ENCODE measurements at places on chromosomes 3 and 15. TPM values are rescaled to one million over a fixed set of nuclear protein-coding genes. Genes with fewer than 3 reads are reported as not detected.

TLNRD1 gene
- 24.0 TPM for total RNA-seq

FGD5 gene
- total RNA-seq: not detected

DUOX2 gene
- not detected for total RNA-seq

LXN gene
- 8.7 TPM for total RNA-seq

AMIGO3 gene
- 0.61 TPM for total RNA-seq

- no peak for DNase-seq
Observed at GRCh38 chr3:69531576-69532546, 146.0 kb upstream of the FRMD4B start.

GRCh38 chr3:32181796-32182195 is 56.7 kb upstream of the CMTM8 start:
- no peak for DNase-seq

GRCh38 chr3:31277582-31277981 is 255.1 kb upstream of the STT3B start:
- no peak for DNase-seq

DNA sequence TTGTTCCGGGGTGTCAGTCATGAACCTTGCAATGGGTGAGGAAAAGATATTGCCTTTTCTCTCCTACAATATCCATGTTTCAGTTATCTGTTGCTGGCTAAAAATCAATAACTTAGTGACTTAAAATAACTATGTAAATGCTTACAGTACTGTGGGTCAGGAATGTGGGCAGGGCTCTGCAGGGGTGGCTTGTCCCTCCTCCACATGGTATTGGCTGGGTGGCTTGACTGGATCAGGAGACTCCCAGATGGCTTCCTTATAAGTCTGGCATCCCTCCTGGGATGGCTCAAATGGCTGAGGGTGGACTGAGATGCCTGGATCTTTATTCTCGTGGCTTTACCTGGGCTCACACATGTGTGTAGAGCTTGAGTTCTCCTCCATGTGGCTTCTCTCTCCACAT is 47.5 kb downstream of the GTPBP8 start:
- no peak for DNase-seq

- no peak for DNase-seq
Observed at GRCh38 chr3:95750097-95750496, 1064.3 kb upstream of the EPHA6 start.

DNA sequence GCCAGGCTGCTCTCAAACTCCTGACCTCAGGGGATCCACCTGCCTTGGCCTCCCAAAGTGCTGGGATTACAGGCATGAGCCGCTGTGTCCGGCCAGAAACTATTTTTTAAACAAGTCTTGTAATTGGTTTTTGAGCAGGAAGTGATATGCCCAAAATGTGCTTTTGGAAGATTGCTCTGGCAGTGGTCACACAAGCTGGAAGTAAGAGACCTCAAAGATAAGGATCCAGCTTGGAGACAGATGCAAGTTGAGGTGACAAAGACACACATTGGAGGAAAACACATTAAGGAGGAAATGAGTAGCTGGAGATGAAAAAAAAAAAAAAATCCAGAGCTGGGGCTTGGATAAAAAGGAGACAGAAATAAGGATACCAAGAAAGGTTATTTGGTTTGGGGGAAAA is 6.3 kb downstream of the TM4SF18 start:
- DNase-seq: no peak

- no peak for DNase-seq
Observed at GRCh38 chr15:76465728-76466127, 129.2 kb downstream of the ISL2 start.

DNA sequence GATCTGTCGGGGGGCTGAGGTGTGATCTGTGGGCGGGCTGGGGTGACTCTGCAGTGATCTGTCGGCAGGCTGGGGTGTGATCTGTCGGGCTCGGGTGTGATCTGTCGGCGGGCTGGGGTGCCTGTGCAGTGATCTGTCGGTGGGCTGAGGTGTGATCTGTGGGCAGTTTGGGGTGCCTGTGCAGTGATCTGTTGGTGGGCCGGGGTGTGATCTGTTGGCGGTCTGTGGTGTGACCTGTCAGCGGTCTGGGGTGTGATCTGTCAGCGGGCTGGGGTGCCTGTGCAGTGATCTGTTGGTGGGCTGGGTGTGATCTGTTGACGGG is 205.1 kb downstream of the XXYLT1 start:
- DNase-seq: no peak

DNA sequence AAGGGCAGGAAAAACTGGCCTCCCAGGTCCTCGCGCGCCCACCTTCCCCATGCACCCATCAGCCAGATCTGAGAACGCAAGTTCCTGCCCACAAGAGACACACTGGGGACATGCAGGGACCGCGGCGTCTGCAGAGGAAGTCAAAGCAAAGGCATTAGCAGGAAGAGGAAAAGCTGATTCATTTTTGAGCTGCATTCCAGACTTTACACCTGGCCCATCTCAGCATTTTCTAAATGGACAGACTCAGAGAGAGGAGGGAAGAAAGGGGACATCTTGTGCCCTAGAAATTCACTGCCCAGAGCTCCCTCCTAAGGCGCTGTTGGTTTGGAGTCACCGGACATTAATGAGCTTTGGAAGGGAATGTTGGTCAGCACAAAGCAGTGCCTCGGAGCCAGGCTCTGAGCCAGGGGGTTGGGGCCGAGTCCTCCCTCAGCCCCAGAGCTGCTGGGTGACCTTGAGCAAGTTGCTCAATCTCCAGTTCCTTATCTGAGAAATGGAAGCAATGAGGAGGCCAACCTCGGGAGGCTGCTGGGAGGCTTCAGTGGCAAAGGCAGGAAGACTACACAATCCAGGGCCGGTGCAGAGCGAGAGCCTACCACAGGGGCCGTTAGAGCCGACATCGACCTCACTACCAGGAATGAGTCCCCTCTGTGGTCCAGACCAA is 150.5 kb upstream of the IQSEC1 start:
- DNase-seq: no peak

DNA sequence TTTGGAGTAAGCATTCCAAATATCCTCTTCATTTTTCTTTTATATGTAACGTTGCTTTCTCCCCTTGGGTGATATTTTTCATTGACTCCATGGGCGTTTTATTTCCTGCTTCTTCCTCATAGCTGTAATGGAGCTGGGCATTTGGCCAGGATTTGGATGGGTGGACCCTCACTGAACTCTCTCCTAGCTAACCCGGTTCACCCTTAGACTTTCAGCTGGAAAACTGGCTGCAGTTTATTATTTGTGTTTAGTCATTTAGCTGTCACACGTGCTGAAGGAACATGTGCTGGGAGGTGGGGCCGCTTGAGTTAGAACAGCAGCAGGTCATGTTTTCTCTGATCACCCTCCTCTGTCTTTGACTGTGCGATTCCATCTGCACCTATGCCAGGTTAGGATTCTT is 407.6 kb downstream of the ZIC1 start:
- DNase-seq: no peak

GRCh38 chr3:141391991-141392316 is 23.6 kb downstream of the ZBTB38 start:
- DNase-seq: no peak

DNA sequence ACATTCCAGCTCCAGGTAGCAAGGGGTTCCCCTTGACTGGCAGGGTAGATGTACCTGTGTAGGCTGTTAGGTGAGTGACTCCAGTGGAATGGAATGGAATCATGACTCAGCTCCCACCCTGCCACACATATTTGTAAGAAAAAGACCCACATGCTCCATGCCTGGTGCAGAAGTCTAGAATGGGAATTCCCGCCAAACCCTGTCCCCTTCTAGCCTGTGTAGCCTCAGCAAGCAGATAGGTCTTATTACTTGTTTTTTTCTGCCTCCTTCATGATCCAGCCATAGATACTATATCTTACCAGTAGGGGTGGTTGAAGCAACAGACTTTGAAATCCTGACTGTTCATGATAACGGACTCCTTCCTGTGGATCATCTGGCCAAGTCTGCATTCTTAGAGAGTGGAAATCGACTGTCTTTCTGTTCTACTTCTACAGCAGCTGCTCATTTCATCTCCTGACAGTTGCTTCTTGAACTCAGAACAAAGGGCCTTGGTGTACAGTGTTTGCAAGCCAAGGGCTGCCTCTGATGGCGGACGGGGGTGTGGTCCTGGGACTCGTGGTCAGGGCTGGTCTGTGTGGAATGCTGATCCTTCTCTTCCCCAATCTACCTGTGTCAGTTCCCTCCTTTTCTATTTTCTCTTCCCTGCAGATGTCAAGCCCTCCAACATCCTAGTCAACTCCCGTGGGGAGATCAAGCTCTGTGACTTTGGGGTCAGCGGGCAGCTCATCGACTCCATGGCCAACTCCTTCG is 16.3 kb downstream of the SNAPC5 start:
- no peak for DNase-seq

DNA sequence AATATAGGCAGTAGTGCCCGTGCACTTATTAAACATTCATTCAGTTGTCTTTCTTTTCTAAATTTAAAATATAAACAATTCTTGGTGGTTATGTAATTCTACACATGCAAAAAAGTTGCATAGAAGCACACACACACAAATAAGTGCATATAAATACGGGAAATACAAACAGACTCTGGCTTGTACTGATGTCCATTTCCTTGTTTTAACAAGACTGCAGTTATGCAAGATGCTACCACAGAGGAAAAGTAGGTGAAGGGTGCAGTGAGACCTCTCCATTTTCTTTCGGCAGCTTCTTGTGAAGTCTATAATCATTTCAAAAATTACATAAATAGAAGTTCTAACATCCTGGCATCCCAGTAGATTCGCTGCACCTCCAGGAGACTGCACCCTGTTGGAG is 130.6 kb upstream of the BCL6 start:
- DNase-seq: no peak

DNA sequence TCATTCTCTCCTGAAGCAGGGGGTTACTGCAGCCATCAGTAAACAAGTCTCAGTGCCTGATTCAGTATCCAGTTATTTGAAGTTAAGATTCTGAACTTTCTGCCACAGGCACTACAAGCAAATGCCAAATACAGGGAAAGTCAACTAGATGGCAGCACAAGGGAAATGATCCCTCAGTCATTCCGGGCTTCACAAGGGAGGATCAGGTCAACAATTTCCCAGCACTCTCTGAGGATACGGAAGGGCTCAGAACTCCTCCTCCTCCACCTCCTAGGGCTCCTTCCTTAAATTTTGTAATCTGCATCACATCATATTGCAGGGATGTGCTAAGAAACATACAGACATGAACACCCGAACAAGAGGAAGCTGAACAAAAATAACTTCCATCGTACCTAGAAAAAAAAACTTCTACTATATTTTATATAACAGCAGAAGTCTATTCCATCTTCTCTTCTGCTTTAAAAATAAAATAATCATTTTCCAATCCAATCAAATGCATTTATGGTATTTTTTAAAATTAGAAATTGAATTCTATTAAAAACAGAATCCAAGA is 187.1 kb downstream of the FMN1 start:
- DNase-seq: no peak

GRCh38 chr3:148255981-148256969 is 441.4 kb upstream of the AGTR1 start:
- no peak for DNase-seq

DNA sequence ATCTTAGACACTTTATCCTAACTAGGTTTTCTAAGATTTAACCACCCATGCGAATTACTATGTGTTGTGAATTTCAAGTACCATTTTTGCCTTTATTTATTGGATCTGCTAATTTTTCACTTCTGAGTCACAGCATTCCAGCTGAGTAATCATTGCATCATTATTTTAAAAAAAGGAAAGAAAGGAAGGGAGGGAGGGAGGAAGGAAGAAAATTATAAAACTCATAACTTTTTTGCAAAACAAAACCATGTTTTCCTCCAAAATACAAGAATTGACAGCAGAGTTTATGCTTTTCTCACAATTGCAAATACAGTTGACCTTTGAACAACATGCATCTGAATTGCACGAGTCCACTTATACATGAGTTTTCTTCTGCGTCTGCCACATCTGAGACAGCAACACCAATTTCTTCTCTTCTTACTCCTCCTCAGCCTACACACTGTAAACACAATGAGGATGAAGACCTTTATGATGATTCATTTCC is 651.4 kb upstream of the NECTIN3 start:
- no peak for DNase-seq

DNA sequence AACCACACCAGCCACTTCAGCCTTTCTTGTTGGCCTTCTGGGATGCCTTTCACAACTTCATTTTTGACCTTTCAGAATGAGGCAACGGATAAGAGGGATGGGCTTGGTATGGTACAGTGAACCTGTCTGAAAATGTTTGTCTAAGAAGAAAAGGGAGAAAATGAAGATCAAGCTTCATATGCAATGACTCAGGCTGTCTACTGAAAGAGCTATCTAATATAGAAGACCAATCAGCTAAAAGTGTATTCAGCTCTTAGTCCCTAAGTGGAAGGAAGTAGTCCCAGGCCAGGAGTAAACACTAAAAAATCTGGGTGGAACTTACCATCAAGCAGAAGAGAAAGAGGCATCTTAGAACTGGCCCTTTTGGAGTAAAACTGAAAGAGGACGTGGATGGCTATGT is 12.2 kb upstream of the UPK1B start:
- no peak for DNase-seq

GRCh38 chr3:160796813-160797164 is 40.8 kb downstream of the PPM1L start:
- DNase-seq: no peak

Measured in activated naive CD8-positive, alpha-beta T cell treated with anti-CD3 and anti-CD28 coated beads, Interleukin-2, amount 10 ng/mL, durations not matched to agents 7 days and 5 days (primary cell).